ENCODE measurements at places on chromosomes 3 and 15.
A peak's percentile ranks its signal among the peaks of the same experiment; 100 is the strongest.

- no peak for DNase-seq
Measured at GRCh38 chr3:99927671-99928457, 110.2 kb downstream of the CMSS1 start.

DNA sequence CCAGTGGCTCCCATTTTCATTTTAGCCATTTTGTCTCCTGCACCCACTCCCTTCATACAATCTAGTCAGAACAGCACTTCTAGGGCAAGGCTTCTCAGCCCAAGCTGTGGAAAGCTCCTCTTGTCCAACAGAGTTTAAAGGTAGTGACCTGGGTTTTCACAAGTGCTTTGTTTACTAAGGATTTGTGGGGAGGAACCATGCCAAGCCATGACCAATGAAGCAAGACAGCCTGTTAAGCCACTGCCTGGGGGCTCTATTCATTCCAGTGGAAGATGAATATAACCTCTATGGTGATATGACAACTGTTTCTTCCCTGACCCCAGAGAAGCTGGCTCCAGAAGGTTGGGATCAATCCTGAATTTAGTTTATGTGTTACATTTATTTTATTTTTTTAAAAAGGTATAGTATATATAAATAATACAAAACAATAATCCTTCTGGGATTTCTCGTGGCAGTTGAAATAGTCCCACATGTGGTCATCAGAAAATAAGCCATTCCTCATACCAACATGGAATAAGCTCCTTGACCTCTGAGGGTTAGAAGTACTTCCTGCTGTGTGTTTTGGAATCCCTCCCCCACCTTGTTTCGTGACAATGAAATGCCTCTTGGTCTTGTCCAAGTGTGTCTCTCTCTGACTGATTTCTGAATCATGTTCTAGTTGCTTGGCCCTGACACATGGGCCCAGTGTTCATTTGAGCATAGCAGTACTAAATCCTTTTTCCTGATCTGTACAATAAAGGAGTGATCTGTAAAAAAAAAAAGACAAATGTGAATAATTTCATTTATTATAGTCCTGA is 13.3 kb upstream of the THUMPD3 start:
- peak; percentile 99 for DNase-seq

DNA sequence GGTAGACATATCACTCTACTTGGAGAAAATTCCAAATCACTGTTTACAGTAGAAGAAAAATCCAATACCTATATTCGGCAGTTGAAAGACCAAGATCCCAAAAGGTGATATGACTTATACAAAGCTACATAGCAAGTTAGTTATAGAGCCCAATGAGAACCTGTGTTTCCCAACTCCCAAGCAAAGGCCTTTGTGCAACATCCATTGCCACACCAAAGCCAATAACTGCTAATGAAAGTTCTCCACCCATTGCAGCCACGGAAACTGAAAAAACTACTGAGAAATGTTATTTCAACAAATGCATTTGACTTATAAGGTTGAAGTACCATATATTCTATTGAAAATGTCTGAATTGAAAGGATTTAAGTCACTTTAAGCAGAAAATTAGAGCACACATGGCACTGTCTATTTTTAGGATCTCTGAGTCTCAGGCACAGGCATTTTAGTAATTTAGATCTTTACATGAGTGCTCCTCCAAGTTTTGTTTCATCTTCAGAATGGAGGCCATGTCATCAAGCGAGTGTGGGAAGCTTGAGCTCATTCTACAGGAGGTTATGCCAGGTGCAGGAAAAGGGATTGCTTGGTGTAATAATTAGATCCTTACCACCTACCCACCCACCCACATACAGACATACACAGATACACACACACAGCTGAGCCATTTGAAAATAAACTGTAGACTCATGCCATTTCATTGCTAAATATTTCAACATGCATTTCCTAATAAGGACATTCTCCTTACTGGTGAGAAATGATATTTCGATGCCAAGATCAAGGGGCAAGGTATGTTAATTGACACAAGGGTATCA is 19.7 kb upstream of the ANO10 start:
- DNase-seq = peak; percentile 54

DNA sequence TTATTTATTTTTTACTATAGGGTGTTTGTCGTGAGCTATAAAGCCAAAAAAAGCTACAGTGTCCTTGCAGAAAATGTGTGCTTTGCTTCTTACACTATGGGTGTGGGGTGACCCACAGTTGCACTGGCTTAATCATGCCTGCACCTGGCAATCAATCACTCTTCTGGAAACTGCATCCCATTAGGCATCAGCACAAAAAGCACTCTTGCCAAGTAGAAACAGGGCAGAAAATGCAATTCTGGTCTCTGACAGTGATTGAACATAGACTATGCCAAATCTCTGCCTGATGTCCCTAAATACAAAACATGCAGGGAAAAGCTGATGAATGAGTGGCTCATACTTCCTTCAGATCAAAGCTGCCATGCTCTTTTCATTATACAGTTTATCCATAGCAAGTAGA is 30.4 kb upstream of the PLAAT1 start:
- no peak for DNase-seq

All from HCEC 1CT (cell line).